NCI-H226 (cell line): ENCODE measurements at places on chromosomes 13 and 19.

DNA sequence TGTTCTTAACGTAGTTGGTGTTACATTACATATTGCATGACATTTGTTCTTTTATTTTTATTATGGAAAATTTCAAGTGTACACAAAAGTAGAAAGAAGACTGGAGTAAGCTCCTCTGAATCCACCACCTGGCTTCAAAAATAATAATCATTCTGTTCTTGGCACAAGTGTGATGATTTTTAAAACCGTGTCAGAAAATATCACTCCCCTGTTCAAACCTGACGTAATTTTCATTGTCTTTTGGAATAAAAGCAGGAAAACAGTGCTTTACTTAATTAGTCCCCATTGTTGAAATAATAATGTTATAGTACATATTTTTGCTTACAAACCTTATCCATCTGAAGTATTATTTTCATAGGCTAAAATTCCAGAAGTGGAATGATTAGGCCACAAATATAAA lies 41.3 kb upstream of the SCEL start:
- DNase-seq = no peak

DNA sequence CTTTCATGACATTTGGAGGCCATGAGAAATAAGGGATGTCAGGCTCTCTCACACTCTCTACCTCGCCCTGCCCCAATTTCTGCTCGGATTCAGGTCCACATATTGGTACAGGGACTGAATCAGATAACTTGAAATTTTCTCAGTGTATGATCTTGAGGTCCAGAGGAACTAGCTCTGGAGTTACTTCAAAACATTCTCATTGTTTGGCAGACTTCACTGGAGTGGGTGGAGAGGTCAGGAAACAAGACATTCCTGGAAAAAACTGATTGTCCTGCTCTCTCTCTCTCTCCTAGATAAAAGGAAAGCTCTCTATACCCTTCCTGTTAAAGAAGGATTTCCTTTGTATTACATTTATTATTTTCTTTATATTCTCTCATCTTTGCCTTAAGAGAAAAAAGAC lies 428.1 kb upstream of the DACH1 start:
- DNase-seq = peak; percentile 39

DNA sequence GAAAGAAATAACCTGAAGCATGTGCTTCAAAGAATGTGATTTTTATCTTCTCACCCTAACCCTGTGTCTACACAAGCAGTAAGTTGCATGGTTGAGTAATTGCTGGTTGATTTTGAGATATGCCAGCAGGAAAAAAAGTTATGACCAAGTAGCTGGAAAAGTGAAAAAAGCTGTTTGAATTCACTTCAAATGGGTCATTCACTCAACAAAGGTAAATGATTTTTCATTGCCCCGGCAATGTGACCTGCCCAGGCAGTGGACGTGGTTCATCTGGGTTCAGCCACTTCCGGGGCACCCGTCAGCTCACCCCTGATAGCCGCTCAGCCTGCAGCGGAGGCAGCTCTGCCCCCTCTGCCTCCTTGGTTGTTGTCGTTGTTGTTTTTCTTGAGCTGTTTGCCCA lies 18.5 kb downstream of the TNFRSF19 start:
- DNase-seq = no peak

DNA sequence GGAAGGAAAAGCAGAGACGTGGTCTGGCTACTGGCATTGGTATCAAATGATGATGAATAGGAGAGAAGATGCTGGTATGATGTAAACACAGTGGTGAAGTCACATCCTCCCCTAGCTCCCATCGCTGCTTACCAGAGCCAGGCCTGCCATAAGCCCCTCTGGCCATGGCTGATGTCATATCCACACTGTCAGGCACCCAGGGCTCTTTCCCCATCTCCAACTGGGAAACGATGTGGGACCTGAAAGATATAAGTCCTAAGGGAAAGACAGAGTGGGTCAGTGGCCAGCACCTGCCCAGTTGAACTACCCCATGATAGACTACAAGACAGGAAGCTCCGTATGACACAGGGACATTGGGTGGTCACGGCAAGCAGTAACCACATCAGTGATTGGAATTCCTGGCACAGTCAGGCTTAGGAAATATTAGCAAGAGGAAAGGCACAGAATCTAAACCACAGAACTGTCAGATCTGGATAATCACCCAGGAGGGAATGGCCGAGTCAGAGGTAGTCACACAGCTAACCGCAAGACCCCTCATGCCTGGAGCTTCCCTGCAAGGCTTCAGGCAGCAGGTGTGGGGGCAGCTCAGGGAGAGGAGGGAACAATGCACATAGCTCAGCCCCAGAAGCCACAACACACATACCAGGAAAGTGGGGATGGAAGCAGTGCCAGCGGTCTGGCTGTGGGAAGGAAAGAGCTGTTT lies 3.8 kb downstream of the ZNF792 start:
- peak; percentile 33 for DNase-seq

- DNase-seq = peak; percentile 19
Observed at GRCh38 chr19:33302974-33303790, 848 bp upstream of the CEBPA start.

GRCh38 chr19:5594521-5594950 lies 26.8 kb upstream of the TINCR start:
- DNase-seq = no peak

DNA sequence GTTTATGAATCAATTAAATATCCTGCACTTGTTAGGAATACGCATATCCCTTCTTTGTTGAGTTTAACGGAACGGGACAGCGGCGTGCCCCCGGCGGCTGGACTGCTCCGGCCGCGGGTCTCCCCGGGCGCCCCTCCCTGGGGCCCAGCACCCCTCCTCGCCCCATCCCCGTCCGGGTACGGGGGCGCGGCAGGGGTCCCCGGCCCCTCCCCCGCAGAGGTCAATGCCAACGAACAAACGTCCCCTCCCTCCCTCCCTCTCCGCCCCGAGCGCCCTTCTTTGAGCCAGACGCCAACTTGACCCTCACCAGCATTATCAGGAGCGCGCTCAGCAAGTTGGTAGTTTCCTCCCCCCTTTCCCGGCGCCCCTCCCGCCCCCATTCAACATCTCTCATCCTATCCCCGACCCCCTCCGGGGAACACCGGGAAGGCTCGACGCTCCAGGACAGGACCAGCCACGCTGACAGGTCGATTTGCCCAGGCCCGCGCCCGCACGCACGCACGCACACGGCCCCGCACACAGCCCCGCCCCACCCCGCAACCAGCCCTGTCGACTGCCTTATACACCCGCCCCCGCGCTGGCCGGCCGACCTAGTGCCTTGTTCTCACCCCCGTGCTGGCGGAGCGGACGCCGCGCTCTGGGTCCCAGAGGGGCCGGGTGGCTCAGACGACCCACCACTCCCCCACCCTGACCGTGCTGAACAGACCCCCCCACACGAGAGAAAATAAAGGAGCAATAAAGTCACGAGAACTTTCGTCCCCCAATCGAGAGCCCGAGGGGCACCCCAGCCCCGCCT lies 5.0 kb downstream of the LYL1 start:
- DNase-seq = no peak

- no peak for DNase-seq
Observed at GRCh38 chr13:18948664-18949488, 232.7 kb downstream of the TUBA3C start.

DNA sequence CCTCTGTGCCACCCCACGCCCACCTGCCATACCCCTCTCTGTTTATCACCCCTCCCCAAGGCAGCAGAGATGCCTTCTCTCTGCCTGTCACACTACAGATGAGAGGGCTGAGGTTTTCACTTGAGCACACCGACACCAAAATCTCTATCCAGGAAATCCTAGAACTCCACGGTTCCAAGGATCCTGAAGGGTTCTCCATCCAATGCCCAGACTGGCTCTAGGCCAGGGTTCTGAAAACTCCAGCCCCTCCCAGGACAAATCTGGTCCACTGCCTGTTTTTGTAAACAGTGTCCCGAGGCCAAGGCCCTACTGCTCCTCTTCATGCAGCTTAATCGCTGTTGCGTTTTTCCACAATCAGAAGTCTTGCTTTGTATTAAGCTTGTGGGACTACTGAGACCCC lies 20.1 kb downstream of the TLE2 start:
- no peak for DNase-seq

- DNase-seq = no peak
Observed at GRCh38 chr13:107035778-107036177, 467.8 kb upstream of the ARGLU1 start.

GRCh38 chr19:31419871-31420445 lies 70.7 kb upstream of the TSHZ3 start:
- DNase-seq = no peak

GRCh38 chr13:110229905-110230563 lies 76.9 kb downstream of the COL4A1 start:
- DNase-seq = no peak

GRCh38 chr19:480016-480855 lies 16.1 kb upstream of the MADCAM1 start:
- no peak for DNase-seq

GRCh38 chr13:98983182-98983581 lies 5.3 kb upstream of the DOCK9 start:
- DNase-seq = no peak

- no peak for DNase-seq
Observed at GRCh38 chr19:5978606-5979552, 939 bp upstream of the RANBP3 start.

DNA sequence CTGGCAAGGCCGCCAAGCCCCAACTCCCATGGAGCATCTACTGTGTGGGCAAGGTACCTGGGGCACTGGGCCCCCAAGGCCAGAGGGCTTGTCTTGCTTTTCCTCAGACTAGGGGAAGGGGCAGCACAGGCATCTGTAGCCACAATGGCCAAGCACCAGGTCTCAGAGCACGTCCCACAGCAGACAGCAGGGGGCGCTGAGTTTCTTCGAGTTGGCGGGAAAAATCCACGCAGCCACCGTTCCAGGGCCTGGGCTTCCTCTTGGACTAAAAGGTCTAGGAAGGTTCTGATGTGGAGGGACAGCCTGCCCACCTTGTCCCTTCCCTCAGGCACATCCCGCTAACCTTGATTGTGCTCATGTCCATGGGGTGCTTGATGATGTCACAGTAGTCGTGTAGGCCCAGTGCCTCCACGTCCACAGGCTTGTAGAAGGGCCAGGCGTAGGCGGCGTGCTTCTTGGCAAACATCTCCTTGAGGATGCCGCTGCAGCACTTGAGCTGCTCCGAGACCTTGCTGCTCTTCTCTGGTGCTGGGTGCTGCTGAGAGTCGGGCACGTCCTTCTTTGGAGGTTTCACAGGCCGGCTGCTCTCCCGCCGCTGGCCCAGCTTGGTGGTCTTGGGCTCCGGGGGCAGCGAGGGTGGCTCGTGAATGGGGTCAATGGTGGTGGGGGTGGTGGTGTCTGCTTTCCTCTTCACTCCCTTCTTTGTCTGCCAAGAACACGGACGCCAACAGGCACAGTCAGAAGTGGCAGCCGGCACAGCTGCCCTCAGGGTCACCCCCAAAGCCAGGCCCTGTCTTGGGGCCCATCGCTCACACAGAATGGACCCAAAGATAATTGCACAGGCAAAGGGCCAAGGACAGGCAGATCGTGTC lies 32.0 kb upstream of the EPHX3 start:
- peak; percentile 15 for DNase-seq

- DNase-seq = no peak
Observed at GRCh38 chr19:48804496-48804895, 6.3 kb downstream of the BCAT2 start.

DNA sequence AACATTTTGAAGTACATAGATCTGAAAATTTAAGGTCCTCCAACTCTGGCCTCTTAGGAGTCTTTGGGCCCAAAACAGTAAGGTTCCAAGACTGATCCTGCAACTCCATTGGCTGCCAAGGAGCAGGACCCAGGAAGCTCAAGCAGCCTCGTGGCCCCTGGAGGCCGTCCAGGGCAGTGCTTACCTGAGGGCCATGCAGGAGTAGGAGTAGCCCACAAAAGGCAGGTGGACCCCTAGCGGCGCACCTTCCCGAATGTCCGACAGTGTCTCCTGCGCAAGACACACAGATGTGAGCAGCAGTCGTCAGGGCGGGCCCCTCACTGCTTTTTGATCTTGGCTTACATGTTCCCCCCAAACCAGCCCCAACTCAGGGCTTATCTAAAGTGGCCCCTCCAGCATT lies 5.7 kb upstream of the SIX5 start:
- DNase-seq = no peak

- DNase-seq = no peak
Observed at GRCh38 chr19:39405261-39405957, 1.2 kb upstream of the ZFP36 start.

GRCh38 chr19:51319649-51320279 lies 8.3 kb downstream of the IGLON5 start:
- DNase-seq = no peak

- DNase-seq = peak; percentile 89
Observed at GRCh38 chr19:5403968-5404640, 51.1 kb upstream of the ZNRF4 start.

GRCh38 chr19:29483641-29483920 lies 42.2 kb upstream of the VSTM2B start:
- DNase-seq = no peak

- DNase-seq = no peak
Observed at GRCh38 chr13:46289260-46289955, 77.7 kb downstream of the LRRC63 start.

DNA sequence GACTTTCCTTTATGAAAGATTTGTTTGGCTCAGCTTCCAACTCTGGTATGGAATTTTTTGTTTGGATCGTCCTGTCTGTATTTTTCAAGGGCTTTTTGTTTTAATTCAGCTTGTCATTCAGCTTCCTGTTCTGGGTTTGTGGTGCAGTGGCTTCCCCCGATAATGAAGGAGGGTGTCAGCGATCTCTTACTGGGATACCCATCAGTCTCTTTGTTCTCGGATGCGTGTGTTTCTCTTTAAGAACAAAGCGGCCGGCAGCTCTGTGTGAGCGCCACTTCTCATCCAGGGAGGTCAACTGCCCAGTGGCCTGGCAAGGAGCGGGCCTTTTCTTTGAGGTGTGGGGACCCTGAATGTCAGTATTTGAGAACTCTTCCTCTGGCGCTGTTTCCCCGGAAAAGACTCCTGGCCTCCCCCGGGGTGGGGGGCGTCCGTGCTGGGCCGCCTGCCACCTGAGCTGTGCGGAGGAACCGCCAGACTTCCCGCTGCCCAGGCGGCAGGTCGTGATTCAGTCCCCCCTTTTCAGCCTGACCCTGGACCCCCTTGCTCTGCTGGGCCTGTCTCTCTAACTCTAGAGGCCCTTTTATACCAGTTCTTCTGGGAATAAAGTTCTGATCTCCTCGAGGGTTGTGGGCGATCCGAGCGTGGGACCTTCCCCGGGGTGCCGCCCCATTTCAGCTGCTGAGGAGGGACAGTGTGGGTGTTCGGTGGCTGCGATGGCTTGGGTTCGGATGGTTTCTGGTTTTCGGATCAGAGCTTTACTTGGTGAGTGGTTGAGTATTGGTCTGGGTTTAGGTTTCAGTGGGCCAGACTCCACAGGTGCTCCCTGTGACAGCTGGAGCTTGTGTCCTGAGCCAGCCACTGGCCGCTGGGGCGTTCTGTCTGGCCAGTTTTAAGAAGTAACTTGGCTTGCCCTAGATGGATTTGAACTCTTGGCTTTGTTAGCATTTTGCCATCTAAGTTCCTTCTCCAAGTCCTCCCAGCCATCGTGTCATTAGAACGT lies 3.4 kb downstream of the SF3A2 start:
- no peak for DNase-seq

DNA sequence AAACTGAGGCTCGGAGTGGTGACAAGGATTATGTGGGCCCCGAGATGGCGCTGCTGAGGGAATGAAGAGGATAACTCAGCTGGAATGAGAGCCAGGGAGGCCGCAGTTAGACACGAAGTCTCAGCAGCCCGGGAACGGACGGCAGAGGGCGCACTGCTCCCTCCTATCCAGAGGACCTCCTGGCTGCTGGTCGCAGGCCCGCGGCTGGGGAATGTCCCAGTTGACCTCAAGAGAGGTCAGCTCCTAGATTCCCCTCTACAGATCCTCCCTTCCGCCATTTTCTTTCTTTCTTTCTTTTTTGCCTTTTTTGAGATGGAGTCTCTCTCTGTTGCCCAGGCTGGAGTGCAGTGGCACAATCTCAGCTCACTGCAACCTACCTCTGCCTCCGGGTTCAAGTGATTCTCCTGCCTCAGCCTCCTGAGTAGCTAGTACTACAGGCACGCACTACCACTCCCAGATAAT lies 24.1 kb upstream of the ASPDH start:
- DNase-seq = peak; percentile 69
